ENCODE measurements at places on chromosomes 5 and 9. TPM values are rescaled to one million over a fixed set of nuclear protein-coding genes. Genes with fewer than 3 reads are reported as not detected.

GRCh38 chr9:100933656-100934055, 94.9 kb upstream of the PLPPR1 start:
- DNase-seq: peak; percentile 61

The C5orf52 gene
- not detected for polyA plus RNA-seq

- no peak for DNase-seq
Measured at GRCh38 chr9:126506361-126507317, 107.1 kb upstream of the LMX1B start.

DNA sequence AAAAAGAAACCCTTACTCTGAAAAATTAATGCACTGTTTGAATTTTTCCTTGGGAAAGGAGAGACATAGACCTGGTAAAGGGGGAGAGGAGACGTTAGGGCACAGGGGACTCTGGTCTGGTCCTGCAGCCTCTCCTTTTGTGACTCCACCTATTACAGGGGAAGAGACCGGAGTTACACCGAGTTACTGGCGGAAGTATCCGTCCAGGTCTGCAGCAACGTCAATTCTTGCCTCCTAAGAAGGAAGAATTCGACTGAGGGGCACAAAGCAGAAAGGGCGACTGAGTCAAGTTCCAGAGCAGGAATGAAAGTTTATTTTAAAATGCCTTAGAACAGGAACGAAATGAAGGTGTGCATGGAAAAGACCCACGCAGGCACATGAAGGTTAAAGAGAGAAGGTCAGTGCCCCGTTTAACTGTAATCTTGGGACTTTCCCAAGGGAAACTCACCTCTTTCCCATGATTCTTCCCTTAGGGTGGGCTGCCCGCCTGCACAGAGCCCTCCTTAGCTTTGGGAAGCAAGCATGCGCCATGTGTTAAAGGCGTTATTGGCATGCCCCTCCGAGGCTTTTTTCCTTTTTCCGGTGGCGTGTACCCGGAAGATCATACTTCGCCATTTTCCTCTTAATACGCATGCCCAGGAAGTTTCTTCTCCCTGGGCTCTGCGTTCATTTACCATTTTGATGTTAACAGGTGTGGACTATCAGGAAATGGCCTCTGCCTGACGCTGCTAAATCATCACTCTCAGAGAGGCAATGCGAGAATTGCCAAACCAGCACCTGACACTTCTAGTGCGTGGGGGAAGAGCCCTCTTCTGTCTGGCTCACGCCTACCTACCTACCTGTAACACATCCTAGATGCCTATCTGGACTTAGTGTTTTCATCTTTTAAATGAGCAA, 409.6 kb upstream of the PAPPA start:
- DNase-seq: no peak

DNA sequence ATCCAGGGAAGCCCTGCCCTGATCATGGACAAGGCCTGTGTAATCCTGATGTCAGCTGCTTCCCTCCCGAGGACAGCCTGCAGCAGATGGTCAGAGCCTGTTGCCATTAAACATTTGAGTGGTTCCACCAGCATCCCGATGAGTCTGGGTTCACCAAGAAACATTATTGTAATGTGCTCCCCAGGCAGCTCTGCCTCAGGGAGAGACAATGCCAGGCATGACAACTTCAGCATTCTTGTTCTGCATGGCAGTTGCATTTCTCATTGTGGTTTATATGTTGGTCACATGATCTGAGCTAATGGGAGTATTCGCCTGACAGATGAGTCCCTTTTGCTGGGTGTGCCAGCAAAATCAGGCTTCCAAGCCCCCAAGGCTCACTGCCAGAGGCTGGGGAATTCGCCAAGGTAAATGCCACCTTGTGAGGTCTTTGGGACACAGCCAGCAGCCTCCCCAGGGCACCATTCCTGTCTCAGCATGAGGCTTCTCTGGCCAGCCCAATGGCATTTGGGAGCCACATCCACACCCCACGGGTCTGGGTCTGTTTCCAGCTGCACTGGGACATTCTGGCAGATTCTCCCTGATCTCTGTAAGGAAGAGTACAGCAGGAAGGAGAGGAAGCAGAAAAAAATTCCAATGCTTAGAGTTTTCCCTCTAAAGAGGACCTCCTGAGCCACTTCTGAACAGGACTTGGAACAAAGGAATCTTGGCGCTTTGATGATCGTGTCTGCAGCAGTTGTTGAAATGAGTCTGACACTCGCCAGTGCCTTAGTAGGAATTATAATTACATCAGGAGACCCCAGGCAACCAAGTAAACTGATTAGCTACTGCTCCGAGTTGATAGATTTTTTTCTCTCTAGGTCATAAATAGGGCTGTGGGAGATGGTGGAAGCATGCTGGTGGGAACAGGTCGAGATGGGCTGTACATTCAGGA, 18.7 kb downstream of the KCNIP1 start:
- DNase-seq: peak; percentile 76

DNA sequence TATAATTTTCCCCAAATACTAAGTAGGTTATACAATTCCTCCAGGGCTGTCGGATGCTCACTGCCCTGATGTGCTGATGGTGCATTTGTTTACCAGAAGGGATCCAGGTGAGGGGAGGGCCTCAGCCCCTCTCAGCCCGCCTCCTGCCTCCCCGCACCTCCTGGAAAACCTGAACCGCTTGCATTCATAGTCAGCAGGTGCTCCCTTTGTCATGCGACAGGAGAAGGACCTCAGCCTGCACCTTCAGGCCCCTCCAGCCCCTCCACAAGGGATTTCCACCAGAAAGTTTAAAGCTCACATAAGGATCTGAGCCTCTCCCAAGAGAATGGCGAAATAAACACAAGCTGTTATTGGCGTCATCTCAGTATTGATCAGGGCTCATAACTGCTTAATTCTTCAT, 36.5 kb upstream of the NTNG2 start:
- no peak for DNase-seq

- DNase-seq: no peak
Measured at GRCh38 chr5:149423794-149424268, 44.7 kb upstream of the IL17B start.
